ENCODE measurements at places on chromosomes 13 and 19.

DNA sequence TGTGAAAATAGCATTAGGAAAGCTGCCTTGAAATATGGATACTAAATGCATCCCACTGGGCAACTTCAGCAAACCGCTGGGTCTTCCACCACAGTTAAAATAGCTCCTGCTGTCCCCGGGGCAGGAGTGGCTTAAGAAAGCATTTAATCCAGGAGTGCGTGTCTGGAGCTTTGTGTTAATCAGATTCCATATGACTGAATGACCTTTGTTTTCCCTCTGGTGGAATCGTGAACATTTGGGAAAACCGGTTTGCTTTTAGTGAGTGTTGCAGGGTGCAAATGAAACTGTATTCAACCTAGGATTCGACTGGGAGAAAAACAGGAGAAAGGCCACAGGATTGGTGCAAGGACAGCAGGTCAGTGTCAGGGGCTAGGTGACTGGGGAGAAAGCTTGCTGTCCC is 237.6 kb upstream of the MAB21L1 start:
- no peak for DNase-seq

GRCh38 chr13:71603255-71603654 is 263.7 kb downstream of the DACH1 start:
- no peak for DNase-seq

DNA sequence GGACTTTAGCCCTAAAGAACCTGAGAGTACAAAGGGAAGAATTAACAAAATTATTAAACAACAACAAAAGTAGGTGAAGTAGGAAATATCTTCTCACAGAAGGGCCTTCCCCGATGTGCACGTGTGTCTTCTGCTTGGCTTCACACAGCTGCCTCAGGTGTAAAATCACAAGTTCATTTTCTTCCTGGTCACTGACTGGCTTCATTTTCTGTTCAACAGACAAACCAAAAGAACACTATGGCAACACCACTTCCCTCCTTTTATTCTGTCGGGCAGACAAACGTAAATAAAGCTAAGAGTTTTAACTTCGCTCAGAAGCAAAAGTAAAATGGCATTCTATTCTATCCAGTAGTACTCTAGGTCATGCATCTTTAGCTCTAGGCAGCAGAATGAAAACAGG is 140.9 kb downstream of the TBC1D4 start:
- no peak for DNase-seq

DNA sequence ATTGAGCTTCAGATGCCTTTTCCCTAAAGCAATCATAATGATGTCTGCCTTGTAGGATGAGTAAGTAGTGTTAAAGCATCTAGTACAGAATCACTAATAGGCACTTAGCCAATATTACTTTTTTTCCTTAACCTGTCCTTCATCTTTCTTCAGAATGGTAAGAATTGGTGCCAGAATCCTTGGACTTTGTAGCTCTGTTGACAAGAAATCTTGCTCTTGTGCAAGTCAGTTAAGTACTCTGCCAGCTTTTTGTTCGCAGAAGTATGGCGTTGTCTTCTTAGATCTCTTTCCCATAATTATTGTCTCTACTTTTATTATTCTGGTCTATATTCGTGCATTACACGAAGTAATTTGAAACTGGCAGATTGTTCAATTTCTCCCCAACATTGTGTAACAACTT is 554.5 kb downstream of the PCDH9 start:
- no peak for DNase-seq

GRCh38 chr19:42193294-42193693 is 24.2 kb downstream of the DEDD2 start:
- DNase-seq, result no peak

GRCh38 chr13:105365831-105366230 is 1169.6 kb downstream of the EFNB2 start:
- no peak for DNase-seq

DNA sequence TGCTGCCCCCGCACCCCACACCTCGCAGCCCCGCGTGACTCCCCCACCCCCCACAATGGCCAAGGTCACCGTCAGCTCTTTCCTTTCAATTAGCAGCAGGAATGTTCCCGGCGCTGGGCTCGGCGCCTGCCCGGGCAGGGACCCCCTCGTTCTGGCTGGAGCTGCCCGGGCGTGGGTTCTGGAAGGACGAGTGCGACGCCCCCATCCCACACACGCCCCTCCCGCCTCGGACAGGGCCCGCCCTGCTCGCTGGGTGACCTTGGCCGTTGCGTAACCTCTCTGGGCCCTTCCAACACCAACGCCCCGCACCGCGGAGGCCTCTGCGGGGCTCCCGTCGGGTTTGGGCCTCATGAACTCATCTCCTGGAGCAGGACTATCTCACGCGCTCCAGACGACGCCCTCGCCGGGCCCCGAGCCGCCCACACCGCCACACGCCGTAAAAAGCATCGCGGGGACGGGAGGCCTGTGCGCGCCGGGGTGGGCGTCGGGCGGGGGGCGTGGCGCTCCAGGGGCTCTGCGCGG is 10.3 kb downstream of the PALM start:
- no peak for DNase-seq

DNA sequence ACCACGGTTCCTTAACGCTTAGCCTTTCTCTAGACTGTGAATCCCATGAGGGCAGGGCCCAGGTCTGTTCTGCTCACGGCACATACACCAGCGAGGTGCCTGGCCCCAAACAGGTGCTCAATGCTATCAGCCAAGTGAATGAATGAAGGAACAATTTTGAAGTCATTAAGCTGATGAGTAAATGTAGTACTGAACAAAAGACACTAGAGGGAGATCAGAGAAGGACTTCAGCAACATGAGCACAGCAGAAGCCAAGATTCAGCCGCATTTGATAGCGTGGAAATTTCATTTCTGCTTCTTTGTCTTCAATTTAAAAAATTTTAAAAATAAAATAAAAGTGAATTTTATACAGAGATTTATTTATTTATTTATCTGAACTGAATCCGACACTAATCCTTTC is 20.1 kb upstream of the MYO16 start:
- peak; percentile 6 for DNase-seq

DNA sequence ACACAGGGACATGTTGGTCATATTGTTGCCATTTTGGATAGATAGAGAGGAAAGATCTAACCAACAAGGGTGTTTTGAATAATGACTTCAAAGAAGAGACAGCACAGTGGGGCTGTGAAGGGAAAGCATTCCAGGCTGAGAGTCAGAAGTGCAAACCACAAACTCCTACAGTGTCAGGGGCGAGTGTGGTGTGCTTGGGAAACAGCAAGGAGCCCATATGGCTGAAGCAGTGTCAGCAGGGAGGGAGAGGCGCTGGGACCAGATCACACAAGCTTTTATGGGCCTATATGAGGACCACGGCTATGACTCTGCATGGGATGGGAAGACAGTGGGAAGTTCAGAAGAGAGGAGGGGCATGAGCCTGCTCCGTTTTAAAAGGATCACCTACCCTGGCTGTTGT is 166.4 kb downstream of the MYO16 start:
- no peak for DNase-seq

- no peak for DNase-seq
Observed at GRCh38 chr13:78867655-78868054, 208.7 kb upstream of the OBI1 start.

GRCh38 chr19:11102944-11103343 is 13.7 kb downstream of the LDLR start:
- no peak for DNase-seq

- DNase-seq, result peak; percentile 60
Observed at GRCh38 chr19:40280608-40281221, 4.4 kb downstream of the AKT2 start.

DNA sequence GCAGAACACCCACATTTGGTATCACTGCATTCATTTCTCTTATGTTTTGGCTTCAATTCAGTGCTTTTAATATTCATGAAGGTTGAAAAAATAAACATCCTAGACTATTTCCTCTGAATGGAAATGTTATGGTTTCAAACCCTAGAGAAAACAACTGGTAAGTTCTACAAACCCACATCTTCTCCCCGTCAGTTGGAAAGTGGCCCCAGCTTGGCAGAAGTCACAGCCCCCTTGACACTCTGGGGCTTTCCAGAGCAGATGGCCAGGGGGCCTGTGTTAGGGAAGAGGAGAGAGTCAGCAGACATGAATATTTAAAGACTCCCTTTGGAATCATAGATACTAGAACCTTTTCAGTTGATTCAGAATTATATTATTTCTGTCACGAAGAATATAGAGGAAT is 123.9 kb downstream of the SHISA2 start:
- no peak for DNase-seq

DNA sequence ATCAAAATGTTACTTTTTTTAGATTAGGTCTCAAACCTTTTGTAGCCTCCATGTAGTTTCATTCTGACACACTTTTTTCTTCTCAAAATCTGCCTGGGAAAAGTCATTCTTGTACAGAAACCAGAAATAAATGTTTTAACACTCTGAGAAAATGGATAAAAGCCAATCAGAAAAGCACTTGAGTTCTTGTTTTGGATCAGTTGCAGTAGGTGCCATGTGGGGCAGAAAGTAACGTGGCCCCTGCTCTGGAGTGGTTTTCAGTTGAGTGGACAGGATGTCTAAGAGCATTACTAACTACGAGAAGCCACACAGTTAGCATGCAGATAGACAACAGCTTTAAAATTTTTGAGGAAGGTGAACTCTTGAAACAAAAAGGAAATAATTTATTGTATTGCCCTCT is 19.1 kb downstream of the GPR183 start:
- DNase-seq, result no peak

DNA sequence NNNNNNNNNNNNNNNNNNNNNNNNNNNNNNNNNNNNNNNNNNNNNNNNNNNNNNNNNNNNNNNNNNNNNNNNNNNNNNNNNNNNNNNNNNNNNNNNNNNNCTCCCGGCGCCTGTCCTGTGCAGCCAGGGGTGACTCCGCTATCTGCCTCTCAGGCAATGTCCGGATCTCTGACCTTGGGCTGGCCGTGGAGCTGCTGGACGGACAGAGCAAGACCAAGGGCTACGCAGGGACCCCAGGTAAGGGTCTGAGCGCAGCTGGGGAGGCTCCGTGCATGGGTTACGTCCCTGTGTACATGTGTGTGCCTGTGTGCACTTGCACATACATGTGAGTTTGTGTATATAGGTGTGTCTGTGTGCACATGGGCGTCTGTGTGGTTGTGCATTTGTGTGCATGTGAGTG is 36.1 kb upstream of the TMEM255B start:
- no peak for DNase-seq

- no peak for DNase-seq
Observed at GRCh38 chr13:70612881-70613280, 504.6 kb upstream of the KLHL1 start.

DNA sequence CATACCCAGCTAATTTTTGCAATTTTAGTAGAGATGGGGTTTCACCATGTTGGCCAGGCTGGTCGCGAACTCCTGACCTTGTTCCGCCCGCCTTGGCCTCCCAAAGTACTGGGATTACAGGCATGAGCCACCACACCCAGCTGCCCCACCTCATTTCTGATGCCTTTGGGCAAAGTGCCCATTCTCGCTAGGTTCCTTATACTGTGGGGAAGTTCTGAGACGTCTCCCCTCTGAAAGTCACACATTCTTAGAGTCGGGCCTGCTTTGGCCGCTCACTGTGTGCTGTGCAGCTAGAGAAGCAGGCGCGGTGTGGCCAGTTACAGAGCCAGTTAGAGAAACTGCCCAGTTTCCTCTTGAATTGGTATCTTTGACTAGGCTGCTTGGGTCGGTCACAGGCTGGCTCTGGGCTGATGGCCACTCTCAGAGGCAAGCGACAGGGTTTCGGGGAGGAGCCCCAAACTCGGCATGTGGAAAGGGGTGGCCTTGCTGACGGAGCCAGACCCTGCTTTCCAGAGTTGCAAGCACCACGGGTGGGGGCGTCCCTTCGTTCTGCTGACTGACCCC is 18.0 kb downstream of the PRAM1 start:
- no peak for DNase-seq

- DNase-seq, result no peak
Observed at GRCh38 chr19:41193430-41194156, 574 bp downstream of the CYP2S1 start.

DNA sequence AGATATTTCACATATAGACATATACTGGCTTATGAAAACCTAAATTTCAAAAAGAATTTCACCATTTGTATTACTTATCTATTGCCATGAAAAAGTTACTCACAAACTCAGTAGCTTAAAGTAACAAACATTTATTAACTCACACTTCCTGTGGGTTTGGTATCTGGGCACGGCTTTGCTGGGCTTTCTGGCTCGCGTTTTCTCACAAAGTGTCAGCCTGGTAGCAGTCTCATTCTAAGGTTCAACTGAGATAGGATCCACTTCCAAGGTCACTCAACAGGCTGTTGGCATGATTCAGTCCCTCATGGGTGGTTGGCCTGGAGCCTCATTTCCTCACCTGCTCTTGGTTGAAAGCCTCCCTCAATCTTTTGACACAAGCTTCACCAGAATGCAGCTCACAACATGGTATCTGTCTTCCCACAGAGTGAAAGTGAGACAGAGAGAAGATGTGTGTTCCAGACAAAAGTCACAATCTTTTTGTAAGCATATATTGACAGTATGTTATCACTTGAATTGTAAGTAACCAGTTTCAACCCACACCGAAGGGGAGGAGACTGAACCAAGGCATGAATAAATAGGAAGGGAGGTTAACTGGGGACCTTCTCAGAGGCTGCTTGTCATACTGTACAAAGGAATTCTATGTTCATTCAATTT is 1065.8 kb upstream of the SPRY2 start:
- no peak for DNase-seq

DNA sequence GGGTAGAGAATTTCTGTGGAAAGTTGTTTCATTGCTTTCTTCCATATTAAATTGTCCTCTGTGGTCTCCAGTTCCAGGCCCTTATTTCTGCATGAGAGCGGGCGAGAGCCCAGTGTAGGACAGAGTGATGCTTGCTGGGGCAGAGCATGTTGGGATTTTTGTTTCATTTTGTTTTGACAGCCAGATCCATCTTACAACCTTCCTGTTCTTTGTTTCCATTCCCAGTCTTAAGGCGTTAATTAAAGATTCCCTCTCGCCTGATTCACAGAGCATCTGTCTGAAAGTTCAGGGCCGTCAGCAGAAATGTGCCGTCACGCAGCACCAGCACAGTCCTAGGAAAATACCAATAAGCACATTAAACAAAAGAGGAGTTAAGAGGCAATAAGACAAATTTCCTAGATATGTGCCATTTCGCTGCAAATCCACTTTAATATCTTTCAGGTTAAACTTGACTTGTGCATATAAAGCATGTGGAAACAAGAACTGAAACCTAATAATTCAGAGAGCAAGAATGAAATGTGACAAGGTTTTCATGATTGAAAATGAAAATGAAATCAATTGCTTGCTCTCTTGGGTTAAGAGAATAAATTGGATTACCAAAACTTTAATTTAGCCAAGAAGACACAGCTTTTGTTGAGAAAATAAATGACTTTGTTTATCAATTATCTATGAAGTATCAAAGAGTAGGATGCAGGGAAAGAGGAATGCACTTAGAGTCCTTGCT is 210.7 kb upstream of the SLC10A2 start:
- no peak for DNase-seq
